ENCODE measurements at places on chromosomes 7 and 10.

- DNase-seq = no peak
These were observed 182.2 kb downstream of the CAMK1D start for GRCh38 chr10:12531305-12532220.

- no peak for DNase-seq
These were observed 404.2 kb downstream of the PTPRN2 start for GRCh38 chr7:158183431-158183830.

GRCh38 chr10:96765406-96766240 lies 45.3 kb upstream of the PIK3AP1 start:
- DNase-seq = peak; percentile 65

- DNase-seq = no peak
These were observed 84.5 kb upstream of the DUSP5 start for GRCh38 chr10:110413049-110413783.

DNA sequence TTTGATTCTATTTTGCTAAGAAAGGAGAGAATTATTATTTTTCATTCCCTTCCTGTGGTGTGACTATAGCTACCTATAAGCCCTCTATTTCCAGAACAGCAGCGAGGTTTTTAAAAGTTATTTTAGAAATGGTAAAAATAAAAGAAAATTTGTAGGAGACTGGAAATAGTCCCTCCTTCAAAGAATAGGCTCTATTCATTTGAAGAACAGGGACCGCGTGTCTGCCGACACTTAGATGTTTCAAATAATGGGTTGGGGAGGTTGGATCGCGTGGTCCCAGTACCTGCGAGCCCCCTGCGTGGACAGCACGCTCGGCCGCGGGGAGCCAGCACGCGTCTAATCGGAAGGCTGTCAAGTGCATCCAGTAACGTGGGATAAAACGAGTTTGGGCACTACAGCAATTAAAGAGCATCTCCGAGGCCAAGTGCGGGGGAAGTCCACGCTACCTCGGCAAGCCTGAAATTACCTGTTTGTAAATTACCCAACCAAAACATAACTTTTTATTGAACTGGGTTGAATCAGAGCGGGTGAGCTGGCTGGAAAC lies 1.0 kb downstream of the CACNA2D1 start:
- no peak for DNase-seq

GRCh38 chr7:18426564-18427226 lies 68.9 kb upstream of the HDAC9 start:
- DNase-seq = no peak

DNA sequence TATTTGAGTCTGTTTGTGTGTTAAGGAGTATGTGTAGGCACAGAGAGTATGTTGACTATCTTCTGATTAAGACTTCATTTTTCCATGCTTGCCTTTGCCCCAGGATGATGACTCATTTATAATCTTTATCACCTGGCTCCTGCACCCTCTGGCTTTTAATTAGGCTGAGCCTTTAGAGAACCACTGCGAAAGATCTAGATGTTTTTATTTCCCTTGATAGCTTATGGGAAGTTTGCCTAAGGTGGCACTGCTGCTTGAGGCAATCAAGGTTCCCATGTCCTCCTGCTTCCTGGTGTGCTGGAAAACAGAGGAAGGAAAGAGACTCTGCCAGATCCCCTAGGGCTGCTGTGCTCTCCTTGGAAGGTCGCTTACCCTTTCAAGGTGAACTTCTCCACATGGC lies 114.6 kb downstream of the ARL4A start:
- DNase-seq = no peak

DNA sequence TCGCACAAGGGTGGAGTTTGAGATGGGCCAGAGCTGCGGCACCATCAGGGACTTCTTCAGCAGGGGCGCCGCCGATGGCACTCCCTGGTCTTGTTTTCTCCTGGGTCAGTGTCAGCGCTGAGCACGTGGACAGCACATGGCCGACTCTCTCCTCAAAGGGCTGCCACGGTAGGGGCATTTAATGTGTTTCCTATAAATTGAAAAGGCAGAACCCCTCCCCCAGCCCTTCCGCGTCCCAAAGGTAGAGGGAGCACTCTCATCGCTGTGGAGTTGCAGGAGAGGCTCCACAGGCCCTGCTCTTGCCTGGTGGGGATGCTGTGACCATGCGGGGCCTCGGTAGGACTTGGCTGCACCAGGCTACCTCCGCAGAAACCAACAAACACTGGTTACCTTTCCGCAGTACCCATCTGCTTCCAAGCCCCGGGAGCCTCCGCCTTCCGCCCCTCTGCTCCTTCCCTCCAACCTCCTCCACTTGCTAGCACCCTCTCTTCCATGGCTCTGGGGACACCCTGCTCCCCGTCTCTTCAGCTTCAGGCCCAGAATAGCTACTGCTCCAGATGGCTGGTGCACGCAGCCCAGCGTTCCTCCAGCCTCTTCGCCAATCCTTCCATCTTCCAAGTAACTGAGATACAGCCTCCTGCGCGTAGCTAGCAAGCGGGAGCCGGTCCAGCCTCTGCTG lies 166.3 kb upstream of the ADCY1 start:
- no peak for DNase-seq

DNA sequence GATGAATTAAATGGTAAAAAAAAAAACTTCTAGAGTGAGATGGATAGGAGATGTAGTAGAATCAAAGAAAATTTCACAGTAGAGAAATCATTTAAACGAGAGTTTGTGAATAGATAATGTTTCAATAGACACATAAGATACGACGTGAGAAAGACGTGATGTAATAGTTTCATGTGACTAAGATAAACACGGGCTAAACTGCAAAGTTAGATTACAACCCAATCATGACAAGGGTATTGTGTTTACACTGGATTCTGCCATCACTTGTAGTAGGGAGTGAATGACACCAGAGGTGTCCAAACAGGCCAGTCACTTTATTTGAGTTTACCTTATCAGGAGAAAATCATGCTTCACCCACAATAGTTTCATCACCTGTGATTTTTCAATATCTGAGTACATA lies 21.6 kb downstream of the SEMA3D start:
- no peak for DNase-seq

GRCh38 chr7:71739520-71740173 lies 607.7 kb downstream of the GALNT17 start:
- DNase-seq = no peak

- DNase-seq = peak; percentile 60
These were observed 215.8 kb downstream of the JAZF1 start for GRCh38 chr7:27964820-27965219.

- DNase-seq = no peak
These were observed 229.9 kb downstream of the MAD1L1 start for GRCh38 chr7:2002561-2003450.

DNA sequence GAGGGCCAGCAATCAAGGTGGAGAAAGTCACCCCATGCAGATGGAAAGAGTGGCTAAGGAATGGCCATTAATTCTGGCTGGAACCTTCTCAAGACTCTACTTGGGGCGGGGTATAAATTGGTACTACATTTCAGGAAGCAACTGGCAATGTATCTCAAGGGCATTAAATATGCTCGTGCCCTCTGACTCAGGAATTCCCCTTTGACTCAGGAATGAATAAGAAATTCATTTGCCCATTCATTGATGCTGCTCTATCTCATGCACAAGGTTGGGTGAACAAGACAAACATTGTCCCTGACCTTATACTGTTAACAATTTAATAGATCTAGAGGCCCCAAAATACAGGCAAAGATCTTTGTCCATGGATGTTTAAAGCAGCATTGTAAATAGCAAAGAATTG lies 188.1 kb downstream of the MYOF start:
- no peak for DNase-seq

Data from MM.1S (cell line).